ENCODE measurements at places on chromosomes 13 and 19.

GRCh38 chr19:44112802-44113137 is 429 bp upstream of the ZNF225 start:
- no peak for DNase-seq

- no peak for DNase-seq
Observed at GRCh38 chr13:97945342-97945741, 8.1 kb upstream of the IPO5 start.

DNA sequence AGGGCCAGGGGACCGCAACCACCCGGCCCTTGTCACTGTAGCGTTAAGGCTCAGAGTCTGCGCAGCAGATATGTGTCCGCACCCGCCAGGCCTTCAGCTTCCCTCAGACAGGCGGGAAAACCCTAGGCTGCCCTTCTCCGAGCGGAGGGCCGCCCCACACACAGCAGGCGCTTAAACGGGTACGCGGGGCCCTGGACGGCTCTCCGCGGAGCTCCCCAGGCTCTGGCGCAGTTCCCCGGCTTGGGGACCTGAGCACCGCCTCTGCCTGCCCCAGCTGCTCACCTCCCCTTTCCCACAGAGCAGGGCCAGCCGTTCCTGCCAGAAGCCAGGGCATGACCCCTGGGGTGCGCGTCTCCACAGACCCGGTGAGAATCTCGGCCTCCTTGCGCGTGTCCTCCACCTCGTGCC is 593 bp downstream of the ZNF135 start:
- no peak for DNase-seq

DNA sequence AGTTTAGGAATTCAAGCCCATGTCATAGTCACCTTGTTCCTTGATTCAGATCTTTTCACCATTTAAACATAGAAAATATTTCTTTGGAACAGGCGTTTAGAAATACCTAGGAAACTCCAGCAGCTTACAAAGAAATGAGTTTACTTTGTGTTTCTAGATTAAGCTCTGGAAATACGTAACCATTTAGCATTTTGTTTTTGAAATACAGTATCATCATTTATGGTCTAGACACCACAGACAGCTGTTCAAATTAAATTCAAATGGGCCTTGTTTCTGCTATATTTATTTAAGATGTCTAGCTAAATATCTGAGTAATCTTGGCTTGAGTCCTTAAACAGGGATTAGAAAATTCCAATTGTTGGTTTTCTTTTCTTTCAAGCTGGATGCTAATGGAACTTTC is 228.5 kb downstream of the NDFIP2 start:
- no peak for DNase-seq

DNA sequence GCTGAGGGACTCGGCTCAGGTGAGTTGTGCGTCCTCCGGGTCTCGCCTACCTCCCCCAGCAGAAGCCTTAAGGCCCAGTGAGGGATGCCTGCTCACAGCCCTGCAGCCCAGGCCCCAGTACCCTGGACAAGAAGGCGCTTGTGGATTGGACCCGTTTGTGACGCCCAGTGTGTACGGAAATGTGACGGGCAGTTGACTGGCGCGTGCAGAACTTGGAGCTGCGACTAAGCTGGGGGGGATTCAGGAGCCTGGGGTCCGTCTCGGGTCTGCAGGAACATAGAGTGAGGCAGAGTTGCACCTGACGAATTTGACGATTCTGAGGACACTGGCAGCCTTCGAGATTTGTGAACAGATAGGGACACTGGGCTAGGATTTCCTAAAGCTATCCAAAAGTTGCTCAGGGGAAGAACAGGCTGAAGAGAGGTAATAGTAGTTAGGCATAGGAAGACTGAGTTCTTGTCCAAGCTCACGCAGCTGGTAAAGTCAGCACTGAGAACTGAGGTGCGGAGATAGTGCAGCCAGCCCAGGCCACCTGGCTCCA is 519 bp downstream of the ZNF551 start:
- DNase-seq = no peak

DNA sequence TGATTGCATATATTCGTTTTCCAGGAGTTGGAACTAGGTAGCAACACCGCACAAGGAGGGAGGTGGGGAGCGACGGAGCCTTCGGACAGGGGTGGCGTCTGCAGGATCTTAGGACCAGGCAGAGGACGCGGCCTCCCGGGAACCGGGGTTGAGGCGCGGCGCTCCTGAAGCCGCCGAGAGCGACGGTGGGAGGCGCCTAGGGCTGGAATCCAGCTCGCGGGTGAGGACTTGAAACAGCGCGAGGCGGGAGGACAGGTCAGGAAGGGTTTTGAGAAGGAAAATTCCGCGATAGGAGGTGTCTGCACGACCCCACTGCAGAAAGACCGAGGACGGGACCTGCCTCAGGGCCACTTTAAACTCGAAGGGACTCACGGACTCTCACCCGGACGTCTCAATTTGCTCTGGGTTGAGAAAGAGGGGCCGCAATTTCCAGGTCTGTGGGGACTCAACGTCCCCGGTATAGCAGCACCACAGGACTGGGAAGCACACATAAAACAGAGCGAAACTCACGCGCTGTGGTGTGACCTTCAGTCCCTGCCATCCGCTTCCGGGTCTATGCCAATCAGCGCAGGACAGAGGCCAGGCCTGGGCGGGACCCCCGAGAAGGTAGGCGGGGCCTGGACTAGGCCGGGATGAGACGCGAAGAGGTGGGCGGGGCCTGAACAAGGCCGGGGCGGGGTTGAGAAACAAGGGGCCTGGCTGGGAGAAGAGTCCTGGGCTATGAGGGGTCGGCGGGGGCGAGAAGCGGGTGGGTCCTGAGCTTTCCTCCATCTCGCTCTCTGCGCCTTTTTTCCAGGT is at the start of gene ZNF320:
Gene ZNF320, minus strand, starts transcription at position 498 of the 798 bp plus-strand sequence. CDS start 7,380 bp downstream, outside the sequence.
- DNase-seq = peak; percentile 85

GRCh38 chr19:20035935-20036334 is 3.4 kb downstream of the ZNF682 start:
- no peak for DNase-seq

DNA sequence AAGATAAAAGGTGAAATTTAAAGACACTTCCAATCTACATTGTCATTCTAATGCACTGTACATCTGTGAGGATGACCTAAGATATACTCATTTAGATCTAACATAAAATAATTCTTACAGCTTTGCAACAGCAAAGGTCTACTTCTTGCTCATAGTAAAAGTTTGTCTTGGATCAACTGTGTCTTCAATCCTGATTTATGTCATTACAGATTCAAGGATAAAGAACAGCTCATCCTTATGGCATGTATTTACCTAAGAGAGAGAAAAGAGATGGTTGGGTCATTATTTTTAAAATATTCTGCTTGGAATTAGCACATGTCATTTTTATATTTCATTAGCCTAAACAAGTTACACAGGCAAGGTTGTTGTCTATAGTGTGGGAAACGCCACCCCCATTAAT is 2193.1 kb downstream of the PCDH9 start:
- DNase-seq = no peak

DNA sequence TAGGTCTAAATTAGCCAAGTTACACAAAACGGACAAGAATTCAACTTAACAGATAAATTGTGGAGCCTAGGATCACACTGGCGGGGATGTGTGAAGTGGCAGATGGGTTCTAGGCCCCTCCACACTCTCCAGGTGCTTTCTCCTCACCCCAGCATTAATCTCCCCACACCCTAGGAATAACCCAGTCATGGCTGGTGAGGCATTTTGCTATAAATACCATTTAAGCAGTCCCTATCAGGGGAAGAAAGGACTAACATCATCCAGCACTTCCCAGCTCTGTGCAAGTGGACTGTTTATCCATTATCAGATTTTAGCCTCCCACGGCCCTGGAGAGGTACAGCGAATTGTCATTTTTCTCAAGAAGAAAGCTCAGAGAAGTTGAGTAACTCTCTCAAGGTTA is 154.9 kb downstream of the NUFIP1 start:
- no peak for DNase-seq

DNA sequence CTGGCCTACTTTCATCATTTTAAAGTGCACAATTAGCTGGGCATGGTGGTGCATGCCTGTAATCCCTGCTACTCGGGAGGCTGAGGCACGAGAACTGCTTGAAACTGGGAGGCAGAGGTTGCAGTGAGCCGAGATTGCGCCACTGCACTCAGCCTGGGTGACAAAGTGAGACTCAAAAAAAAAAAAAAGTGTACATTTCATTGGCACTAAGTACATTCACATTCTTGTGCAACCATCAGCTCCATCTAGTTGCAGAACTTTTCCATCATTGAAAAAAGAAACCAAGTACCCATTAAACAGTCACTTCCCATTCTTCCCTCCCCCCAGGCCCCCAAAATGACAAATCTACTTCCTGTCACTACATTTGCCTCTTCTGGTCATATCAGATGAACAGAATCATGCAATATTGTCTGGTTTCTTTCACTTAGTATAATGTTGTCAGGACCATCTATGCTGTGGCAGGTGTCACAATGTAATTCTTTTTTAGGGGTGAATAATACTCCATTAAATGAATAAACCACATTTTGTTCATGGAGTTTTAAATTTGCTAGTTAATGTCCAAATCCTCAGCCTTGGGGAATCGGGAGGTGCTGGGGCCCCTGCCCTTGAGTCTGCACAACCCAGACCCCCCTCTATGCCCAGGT is 7.4 kb upstream of the SIGLEC11 start:
- DNase-seq = no peak

GRCh38 chr19:44548736-44549135 is 19.3 kb upstream of the CEACAM20 start:
- DNase-seq = no peak

DNA sequence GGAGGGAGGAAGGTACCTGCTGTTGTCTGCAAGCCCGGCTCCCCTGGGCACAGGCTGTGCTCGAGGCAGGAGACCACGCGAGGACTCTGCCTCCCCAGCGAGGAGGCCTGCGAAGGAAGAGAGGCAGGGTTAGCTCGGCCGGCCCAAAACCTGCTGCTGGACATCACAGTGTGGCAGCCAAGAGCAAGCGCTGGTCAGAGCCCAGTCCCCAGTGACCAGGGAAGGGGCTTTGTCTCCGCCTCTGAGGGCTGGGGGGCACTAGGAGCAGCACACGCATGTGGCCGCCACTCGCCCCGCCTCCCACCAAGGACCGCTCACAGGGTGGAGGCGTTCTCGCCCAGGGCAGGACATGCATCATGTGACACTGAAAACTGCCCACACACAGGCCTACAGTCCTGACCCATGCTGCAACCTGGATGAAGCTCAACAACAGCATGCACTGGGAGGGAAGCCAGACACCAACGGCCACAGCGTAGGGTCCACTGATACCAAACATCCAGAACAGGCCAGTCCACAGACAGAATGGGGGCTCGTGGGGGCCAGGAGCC is 8.5 kb downstream of the MIER2 start:
- DNase-seq = no peak

DNA sequence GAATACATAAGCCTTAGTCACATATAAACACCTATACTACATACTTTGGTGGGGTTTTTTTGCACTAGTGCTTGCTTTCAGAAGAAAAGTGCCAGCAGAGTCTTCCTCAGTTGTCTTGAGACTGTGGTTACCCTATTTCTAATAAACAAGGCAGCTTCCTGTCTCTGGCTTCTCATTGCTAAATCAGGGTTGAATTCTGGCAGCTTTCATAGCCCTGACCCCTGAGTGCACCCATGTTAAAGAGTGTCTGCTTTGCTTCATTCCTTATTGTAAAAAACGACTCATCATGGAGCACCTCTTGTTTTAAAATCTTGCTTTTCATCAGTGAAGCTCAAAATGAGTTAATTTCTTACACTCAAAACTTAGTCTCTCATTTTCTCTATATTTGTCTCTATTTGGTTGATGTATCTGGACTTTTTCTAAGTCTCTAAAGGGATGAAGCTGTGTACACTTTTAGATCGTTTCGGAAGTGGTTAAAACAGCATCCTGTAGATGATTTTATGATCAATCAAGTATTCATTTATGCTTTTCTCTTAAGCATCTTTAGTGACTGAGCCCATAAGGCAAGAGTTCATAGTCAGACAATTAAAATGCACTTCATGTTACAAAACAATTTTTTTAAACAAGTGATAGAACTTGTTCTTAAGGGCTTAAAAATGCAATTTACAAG is 72.1 kb downstream of the KLF12 start:
- DNase-seq = no peak

GRCh38 chr19:45613926-45614725 is 12.1 kb upstream of the GPR4 start:
- no peak for DNase-seq

- DNase-seq = no peak
Observed at GRCh38 chr13:105363261-105364190, 1171.9 kb downstream of the EFNB2 start.

All from T-helper 9 cell (primary cell).